ENCODE measurements at places on chromosomes 6 and 20.

- no peak for DNase-seq
Measured at GRCh38 chr6:158501360-158502262, 58.3 kb upstream of the TMEM181 start.

DNA sequence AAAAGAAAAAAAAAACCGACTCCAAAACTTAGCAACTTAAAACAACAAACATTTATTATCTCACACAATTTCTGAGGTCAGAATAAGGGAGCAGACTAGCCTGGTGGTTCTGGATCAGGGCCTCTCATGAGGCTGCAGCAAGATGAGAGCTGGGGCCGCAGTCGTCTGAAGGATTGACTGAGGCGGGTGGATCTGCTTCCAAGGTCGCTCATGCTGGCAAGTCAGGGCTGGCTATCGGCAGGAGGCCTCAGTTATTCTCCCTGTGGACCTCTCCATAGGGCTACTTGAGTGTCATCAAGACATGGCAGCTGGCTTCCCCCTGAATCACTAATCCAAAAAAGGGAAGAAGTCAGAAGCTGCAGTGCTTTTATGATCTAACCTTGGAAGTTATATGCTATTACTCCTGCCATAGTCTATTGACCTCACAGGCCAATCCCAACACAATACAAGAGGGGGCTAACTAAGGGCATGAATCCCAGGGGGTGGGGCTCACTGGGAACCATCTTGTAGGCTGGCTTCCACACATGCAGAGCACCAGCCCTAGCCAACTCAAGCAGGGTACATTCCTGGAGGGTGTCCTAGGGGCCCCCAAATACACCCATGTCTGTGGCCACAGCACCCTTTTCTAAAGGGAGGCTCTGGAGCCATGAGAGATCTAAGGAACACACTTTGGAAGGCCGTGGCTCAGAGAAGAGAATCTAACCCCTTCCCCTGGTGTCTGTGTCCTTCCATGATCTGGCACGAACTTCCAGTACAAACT lies 11.3 kb downstream of the EBF4 start:
- DNase-seq, result no peak

GRCh38 chr20:25867776-25868649 lies 171.4 kb upstream of the ZNF337 start:
- DNase-seq, result peak; percentile 89

DNA sequence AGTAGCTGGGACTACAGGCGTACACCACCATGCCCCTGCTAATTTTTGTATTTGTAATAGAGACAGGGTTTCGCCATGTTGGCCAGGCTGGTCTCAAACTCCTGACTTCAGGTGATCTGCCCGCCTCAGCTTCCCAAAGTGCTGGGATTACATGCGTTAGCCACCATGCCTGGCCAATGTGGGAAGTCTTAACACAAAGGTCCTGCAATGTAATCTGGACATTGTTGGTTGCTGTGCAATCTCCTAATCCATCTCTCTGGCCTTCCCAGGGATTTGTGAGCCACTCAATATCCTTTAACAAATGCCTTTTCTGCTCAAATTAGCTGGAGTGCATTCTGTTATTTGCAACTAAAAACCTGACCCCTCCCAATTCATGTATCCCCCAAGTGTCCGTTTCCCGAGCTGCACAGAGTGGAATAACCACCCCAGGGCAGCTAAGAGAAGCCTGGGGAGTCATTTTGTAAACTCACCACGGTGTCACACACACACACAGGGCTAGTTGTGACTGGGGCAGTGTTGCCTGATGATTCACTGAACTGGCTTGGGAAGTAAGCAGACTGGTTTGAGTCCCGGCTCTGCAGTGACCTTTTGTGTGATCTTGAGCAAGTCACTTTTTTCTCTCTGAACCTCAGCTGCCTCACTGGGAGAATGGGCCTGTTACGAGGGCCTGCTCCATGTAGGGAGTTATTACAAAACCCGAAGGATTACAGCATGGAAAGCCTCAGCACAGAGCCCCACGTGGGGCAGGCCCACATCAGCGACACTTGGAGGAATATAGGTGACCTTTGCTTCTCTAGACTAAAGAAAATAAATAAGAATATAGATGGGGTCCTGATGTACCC lies 152.3 kb downstream of the ZMYND8 start:
- DNase-seq, result no peak

GRCh38 chr20:16352321-16352720 lies 220.9 kb downstream of the KIF16B start:
- DNase-seq, result no peak

DNA sequence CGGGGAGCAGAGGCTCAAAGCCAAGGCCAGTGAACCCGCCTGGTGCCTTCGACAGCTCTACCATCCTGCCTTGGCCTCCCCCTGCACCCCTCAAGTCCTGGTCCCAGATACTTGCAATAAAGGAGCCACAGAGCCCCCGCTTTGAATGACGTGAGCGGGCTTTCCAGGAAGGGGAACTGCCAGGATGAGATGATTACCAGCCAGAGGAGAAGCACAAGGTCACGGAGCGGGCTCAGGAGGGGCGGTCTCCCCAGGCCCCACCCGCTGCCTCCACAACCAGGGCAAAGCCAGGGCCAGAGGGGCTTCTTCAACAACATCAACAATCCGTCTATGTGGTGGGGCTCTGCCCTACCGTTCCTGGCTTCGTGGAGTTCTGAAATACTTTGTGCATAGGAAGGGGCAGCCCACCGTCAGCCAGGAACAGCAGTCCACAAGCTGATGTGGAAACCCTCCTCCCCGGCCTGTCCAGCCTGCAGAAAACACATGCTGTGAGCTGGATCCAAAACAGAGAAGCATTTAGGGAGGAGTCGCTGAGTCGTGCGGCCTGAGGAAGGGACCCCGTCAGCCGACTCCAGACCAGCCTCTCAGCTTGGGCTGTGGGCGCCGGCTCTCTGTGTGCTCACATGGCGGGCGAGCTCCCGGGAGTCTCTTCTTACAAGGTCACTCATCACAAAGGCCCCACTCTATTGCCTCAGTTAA lies 392.5 kb downstream of the CDH4 start:
- DNase-seq, result no peak

DNA sequence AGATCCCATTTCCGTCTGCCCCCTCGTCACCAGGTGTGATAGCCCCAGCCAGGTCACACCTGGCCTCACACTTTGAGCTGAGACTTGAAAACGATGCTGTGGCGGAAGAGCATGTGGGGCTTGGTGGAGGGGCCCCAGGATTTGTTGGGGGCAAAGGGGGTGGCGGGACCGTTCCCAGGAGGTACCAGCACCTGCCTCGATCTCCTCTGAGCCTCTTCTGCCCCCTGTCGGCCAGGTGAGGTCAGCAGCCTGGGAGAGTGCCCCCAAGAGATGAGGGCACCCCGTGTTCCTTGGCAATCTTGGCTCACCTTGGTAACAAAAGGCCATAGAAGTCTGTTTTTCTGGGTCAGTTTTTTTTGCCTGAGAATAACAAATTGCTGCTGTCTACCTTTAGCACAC lies 25.4 kb downstream of the SPATA2 start:
- DNase-seq, result no peak

- DNase-seq, result no peak
Measured at GRCh38 chr6:42369568-42369967, 82.2 kb downstream of the TRERF1 start.

GRCh38 chr6:18219591-18219990 lies 44.7 kb downstream of the DEK start:
- DNase-seq, result no peak

- DNase-seq, result no peak
Measured at GRCh38 chr6:403659-404655, 12.4 kb downstream of the IRF4 start.

- no peak for DNase-seq
Measured at GRCh38 chr6:139051396-139052060, 23.0 kb downstream of the ABRACL start.

DNA sequence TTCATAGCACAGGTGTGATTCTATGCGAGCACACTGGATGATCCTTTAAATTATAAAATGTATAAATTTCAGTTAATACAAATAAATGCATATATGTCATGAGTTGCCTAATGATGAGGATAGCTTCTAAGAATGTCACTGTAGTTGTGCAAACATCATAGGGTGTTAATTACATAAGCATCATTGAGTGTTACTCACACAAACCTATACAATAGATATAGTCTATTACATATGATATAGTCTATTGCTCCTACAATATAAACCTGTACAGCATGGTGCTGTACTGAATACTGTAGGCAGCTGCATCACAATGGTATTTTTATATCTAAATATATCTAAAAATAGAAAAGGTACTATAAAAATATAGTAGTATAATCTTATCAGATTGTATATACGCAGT lies 159.0 kb downstream of the PTPRK start:
- DNase-seq, result no peak

DNA sequence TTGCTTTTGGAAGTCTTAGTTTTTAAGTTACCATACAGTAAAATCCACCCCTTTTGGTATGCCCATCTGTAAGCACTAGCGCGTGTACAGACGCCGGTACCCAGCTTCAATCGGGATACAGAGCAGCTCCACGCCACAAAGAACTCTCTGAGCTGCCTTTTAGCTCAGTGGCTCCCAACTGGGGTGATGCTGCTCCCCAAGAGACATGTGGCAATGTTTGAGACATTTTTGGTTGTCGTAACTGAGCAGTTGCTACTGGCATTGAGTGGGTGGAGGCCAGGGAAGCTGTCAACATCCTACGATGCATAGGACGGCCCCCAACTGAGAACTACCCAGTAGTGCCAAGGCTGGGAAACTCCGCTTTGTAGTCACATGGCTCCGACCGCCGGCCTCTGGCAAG lies 73.3 kb downstream of the BMP7 start:
- no peak for DNase-seq

DNA sequence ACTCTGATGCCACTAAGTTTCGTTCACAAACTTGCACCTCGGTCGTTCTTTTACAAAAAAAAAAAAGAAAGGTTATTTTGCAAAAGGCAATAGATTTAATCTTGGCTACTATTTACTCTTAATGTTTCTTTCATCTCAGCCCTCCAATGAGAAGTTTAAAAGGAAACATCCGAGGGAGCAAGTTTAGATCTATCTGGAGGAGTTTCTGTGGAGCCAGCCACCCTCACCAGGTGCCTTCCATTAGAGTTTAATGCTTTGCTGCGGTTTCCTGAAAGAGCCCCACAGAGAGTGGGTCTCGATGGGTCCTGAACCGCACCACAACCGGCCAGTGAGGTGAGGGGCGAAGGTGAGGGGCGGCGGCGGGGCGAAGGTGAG lies 632 bp downstream of the PRKN start:
- DNase-seq, result no peak

DNA sequence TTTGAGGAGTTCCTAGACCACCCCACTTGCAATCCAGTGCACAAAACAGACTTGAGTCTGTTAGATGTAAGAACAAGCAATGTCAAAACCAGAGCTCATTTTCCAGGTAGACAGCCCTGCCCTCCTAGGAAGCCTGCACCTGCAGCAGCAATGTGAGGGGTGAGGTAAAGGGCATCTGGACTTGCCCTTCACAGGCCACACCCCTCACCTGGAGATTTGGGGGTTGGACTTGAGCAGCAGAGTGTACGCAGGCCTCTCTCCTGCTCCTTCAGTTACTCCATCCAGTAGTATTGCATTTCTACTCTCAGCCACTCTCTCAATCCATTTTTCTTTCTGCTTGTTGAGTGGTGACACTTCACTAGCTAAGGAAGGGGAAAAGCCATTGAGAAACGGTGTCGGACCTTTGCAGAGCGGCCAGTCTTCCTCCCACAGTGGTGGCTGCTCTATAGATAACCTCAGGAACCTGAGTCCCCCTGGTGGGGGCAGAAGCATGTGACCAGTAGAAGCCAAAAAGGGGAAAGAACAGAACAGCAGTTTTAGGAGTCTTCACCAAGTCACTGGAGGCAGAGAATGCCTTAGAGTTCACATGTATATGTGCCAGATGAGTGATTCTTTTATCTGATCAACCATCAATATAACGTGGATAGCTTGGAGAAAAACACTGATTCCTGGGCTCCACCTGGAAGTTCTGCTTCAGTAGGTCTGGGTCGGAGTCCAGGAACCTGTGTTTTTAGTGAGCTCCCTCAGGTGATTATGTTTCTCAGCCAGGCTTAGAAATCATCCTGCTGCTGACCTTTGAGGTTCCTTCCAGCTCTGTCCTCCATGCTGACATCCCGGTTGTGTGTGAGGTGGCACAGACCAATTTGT lies 28.0 kb downstream of the ARFGEF2 start:
- no peak for DNase-seq

DNA sequence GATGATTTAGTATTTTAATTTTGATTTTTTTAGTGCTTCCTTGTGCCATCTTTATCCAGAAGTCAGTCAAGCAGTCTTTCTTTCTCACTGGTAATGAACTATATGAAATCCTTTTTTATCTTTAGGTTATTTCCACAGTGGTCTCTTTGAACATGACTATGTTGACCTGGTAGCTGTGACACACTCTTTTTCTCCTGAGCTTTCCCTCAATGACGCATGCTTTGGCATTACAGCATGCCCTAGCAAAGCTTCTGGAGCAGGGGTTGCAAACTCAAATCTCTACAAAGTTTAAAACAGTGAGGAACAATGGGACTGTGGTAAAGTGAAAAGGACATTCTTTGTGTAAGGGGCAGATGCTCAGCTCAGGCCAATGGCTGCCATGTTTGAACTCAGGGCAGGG lies 4.5 kb upstream of the PLAGL1 start:
- DNase-seq, result no peak

- DNase-seq, result no peak
Measured at GRCh38 chr6:111602481-111603011, 3.1 kb downstream of the TRAF3IP2 start.

- no peak for DNase-seq
Measured at GRCh38 chr20:50663095-50663821, 28.1 kb downstream of the RIPOR3 start.

GRCh38 chr20:42472198-42472597 lies 717.5 kb downstream of the PTPRT start:
- DNase-seq, result no peak

GRCh38 chr6:127300411-127300810 lies 33.7 kb downstream of the RNF146 start:
- no peak for DNase-seq

DNA sequence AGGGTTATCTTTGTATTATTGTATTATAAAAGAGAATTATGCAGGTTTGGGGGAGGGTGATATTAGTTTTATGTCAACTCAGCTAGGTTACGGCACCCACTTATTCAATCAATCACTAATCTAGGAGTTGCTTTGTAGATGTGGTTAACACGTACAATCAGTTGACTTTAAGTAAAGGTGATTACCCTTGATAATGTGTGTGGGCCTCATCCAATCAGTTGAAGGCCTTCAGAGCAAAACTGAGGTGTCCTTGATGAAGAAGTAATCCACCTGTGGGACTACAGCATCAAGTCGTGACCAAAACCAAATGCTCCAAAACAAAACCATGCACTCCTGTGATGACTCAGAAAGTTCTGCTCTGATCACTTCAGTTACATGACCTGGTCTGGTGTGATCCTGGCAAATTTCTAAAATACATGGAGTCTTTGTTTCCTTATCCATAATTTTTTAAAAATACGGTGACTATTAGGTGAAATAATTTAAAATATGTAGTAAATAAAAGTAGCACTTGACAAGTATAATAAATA lies 114.1 kb downstream of the IYD start:
- DNase-seq, result no peak

DNA sequence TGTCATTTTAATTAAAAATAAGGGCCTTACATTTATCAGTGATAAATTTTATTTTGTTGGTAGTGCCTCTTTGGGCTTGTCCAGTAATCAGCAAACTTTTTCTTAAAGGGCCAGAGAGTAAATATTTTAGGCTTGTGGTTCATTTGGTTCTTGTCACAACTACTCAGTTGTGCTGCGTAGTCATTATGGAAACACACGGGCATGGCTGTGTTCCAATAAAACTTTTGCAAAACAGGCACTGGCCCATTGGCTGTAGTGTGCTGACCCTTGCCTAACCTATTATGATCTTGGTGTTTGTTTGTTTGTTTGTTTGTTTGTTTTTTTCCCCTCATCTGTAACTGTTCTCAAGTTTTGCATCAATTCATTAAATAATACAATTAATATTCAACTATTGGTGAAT lies 19.4 kb downstream of the TBPL1 start:
- DNase-seq, result no peak
